ENCODE measurements at places on chromosomes 1 and 21. TPM values are rescaled to one million over a fixed set of nuclear protein-coding genes. Genes with fewer than 3 reads are reported as not detected.

- no peak for DNase-seq
These were observed 48.4 kb upstream of the RUNX1 start for GRCh38 chr21:35097525-35097924.

DNA sequence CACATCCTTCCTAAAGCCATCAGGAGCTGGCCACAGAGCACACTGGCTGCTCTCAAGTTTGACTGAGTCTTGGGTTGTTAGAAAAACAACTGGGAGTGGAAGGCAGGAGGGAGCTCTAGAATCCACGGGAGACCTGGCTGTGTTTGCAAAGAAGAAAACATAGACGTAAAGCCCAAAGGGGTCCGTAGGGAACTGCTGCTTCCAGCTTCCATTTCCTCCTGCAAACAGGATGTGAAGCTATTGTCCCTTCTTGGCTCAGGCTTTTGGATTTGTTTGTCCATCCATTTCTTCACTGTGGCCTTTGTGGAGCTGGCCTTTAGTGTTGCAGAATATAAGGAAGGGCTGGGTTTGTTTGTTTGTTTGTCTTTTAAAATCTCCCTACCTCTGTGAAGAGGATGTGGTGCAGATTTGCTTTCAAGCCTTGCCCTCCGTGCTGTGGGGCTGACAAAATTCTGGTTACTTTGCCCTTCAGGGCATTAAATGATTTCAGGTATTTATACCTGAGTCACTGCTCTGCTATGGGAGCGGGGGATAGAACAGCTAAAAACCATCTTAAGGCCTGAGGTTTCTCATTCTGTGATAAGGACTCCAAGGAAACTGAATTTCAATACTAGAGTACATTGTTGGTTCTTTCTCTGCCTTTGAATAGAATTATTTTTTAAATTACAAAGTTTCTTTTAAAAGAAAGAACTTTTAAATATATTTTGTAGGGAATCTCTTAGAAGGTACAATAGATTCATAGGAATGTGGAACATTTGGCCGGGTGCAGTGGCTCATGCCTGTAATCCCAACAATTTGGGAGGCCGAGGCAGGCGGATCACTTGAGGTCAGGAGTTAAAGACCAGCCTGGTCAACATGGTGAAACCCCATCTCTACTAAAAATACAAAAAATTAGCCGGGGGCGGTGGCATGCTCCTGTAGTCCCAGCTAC lies 74.3 kb downstream of the MPZL1 start:
- DNase-seq: no peak

KCNN3 gene
- 0.52 TPM for total RNA-seq

AADACL3 gene
- total RNA-seq: 1.1 TPM

DNA sequence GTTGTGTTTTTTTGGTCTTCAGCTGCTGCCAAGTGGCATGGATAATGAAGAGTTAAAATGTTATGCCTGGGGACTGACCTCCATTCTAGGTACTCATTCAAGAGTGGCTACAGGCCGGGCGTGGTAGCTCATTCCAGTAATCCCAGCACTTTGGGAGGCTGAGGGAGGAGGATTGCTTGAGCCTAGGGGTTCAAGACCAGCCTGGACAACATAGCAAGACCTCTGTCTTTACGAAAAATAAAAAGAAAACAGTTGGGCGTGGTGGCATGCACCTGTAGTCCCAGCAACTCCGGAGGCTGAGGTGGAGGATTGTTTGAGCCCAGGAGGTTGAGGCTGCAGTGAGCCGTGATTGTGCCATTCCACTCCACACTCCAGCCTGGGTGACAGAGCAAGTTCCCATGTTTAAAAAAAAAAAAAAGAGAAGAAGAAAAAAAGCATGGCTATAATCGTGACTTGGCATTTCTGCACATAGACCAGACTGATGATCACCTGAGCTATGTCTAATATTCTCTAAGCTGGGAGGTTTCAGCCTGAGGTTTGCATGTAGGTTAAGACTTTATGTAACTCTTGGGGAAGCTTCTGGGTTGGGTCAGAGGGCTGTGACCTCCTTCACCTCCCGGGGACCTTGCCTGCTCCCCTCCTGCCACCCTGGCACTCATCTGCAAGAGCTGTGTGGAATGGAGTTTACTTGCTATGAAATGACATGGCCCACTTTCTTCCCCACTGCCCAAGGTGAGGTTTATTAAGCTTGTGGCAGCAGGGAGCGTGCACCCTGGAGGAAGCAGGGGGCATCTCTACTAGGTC lies 51.3 kb downstream of the DHRS3 start:
- no peak for DNase-seq

BSND gene
- total RNA-seq: not detected

- DNase-seq: no peak
These were observed 98.2 kb upstream of the USH2A start for GRCh38 chr1:216521477-216521876.

GRCh38 chr1:206972728-206973127 lies 2.5 kb upstream of the FCAMR start:
- no peak for DNase-seq

DNA sequence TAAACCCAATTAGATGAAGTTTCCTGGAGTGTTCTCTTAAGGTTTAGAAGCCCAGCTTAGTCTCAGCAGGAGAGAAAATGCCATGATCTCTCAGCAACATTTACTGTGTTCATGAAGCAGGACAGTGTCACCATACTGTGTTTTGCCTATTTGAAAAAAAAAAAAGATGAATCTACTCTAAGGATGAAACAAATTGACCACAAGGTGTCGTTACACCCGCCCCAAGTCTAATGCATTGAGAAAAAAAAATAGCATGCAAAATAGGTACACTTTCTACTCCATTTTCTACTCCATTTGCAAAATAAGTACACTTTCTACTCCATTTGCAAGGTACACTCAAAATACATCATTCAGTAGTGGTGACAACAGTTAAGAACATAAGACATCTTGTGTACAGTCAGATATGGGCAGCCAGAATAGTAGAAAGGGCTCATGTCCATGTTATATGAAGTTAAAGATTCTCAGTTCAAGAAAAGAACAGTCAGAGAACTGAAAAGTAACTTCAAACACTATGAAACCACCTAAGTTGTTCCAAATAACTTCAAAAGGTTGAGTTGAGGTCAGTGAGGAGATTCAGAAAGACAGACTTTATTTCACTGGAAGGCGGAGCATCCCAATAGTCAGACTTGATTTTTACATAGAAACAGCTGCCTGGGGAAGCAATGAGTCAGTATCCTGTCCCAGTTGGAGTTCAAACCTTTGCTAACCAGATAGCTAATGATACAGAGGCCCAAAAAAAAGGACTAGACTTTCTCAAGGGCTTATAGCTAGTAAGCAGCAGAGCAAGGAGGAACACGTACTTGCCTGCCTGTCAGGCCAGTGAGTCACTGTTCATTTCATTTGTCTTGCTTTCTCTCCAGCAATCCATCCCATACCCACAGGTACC lies 13.3 kb downstream of the PLPPR5 start:
- DNase-seq: no peak

DNA sequence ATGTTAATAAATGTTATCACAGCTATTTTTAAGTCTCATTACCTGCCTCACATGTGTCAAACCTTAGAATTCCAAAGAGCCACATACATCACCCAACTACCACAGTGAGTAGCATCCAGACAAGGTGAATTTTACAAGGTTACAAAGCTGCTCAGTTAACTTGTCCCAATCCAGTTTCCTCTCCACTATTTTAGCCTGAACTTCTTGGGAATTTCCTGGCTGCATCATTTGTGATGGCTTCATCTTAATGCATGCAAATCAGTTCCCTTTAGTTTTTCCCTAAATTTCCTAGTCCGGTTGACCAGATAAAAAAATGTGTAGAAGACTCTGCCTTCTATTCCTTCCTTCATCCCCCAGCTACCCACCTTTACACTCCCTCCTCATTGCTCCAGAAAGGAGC lies 597 bp upstream of the TRAF3IP3 start:
- DNase-seq: no peak

DNA sequence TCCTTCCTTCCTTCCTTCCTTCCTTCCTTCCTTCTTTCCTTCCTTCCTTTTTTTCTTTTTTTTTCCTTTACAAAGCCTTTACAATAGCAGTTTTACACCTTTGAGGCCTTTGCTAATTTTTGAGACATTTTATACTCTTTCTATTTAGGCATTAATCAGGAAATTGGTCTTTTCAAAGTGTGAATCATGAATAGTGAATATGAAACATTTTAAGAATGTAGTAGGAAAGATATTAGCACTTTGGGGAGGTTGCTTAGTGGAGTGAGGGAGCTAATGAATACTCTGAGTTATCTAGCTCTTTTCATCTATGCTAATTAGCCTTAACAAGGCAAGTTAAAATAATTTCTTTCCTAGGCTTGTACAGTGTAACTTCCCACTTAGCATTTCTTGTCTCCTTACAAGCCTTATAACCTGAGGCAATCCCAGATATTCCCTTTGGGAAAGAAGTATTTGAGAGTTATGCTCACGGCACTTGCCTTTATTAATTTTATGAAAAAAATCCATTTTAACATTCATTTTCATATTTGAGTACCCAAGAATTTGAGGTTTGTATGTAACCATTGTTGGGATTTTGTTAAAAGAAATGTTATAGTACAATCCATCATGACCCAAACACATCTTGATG lies 122.6 kb downstream of the NTNG1 start:
- DNase-seq: no peak

DNA sequence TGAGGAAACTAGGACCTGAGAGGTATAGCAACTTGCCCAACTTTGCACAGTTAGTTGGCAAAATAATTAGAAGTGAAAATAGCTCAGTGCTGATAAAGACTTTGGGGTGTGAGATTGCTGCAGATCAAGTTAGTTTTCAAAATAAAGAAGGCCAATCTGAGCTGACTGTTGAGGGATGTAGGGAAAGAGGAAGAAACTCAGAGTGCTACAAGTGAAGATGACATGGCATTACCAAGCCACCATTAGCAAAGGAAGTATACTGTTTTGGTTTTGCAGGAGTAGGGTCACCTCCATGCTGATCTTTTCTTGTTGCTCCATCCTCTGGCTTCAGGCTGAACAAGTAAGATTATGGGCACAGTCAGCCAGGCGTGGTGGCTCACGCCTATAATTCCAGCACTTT lies 78.7 kb upstream of the ADAM30 start:
- DNase-seq: no peak

RNASEL gene
- total RNA-seq: 7.7 TPM

CFAP141 gene
- not detected for total RNA-seq

DNA sequence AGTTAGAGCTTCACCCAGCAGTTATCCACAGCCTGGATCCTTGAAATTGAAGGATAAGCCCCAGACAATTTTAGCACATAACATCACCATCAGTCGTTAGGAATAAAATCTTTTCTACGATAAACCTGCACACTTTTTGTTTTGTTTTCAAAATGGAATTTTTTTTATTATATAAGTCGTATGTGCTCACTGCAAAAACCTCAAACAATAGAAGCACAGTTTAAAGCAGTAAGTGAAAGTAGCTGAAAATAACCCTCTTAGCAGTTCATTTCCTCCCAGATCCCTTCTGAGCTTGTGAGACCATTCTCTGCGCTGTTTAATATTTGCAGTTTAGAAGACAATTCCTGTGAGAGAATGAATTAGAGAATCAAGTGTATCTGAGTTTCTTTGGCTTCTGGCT lies 38.3 kb downstream of the ELK4 start:
- no peak for DNase-seq

TTF2 gene
- total RNA-seq: 21.3 TPM

KCNA3 gene
- total RNA-seq: 0.30 TPM

DNA sequence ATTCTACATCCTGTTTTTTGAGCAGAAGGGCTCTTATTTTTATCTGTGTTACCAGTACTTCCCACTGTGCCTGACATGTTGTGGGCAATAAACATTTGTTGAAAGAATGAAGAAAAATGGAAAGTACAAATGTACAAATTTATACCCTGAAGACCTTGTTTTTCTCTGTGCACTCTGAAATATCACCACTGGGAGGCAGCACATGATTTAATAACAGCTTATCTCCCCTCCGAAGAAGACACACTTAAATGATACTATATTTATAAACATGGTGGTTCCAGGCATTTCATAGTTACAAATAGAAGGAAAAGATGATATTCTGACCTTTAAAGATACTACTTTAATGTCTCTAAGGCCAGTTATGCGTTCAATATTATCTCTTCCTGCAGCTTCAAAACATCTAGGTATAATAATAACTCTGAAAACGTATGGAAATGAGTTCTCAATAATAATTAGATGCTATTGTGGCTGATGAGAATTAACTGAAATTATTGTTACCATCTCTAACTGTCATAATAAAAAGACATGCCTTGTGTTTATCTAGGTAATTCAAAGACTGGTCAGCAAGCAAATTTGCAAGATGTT lies 12.8 kb downstream of the DYNLT5 start:
- DNase-seq: no peak

WNT3A gene
- total RNA-seq: 4.0 TPM

GRCh38 chr1:200373811-200374231 lies 36.0 kb downstream of the ZNF281 start:
- DNase-seq: no peak

DNA sequence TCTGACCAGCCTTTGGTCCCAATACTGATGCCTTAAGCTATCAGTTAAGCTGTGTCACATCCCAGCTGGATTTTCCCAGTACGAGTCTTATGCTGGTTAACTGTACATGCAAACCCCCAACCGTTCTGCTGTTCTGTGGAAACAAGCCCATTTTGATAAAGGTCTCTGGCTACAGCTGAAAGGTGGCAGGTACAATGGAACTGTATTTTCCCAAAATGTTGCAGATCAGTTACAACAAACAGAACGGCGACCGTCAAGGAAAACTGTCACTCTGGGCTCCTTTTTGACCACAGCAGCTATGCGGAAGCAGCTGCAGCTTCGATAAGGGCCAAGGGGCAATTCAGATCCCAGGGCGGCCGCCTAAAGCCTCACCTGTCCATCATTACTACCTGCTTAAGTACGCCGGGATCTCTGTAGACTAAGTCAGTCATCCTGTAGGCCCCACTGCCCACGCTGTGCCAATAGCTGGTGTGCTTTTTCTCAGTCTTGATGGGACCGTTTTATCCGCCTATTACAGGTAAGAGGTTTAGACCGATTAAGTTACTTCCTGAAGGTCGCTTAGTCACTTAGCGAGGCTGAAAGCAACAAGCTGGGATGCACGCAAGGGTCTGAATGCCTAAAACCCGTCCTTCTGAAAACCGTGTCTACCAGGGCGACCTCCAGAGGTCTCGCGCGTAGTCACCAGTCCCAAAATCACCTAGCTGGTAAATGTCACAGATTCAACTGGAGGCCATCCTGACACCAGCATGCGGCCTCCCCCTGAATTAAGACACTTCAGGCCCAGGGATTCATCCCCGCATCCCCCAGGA lies 11.1 kb upstream of the RAB42 start:
- peak; percentile 86 for DNase-seq

GRCh38 chr21:37153196-37153934 lies 80.3 kb downstream of the TTC3 start:
- no peak for DNase-seq

ALDH4A1 gene
- total RNA-seq: 25.8 TPM

GRCh38 chr1:246617768-246618167 lies 51.5 kb downstream of the CNST start:
- DNase-seq: no peak

DNA sequence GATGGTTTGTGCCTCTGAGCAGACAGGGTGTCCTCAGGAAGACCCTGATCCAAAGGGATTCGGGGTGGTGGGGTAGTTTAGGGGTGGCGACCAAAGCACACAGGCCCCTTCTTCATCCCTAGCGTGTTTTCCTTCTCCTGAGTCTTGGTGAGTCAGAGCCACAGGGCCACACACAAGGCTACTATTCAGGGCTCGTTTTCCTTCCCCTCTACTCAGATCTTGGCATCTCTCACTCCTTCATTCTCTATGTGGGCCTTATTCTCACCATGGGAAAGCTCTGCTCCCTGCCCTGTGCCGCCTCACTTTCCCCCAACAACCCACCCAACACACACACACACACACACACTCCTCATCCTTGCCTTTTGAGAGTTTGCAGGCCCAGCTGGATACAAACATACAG lies 43.6 kb upstream of the WNT2B start:
- no peak for DNase-seq
